ENCODE measurements at places on chromosomes 6 and 20. TPM values are rescaled to one million over a fixed set of nuclear protein-coding genes. Genes with fewer than 3 reads are reported as not detected.
A peak's percentile ranks its signal among the peaks of the same experiment; 100 is the strongest.

- DNase-seq, result peak; percentile 92
Observed at GRCh38 chr6:39887692-39888450, 46.4 kb downstream of the MOCS1 start.

GRCh38 chr6:50922579-50923525, 104.2 kb downstream of the TFAP2B start:
- no peak for DNase-seq

The SAMD5 gene
- 18.6 TPM for total RNA-seq

DNA sequence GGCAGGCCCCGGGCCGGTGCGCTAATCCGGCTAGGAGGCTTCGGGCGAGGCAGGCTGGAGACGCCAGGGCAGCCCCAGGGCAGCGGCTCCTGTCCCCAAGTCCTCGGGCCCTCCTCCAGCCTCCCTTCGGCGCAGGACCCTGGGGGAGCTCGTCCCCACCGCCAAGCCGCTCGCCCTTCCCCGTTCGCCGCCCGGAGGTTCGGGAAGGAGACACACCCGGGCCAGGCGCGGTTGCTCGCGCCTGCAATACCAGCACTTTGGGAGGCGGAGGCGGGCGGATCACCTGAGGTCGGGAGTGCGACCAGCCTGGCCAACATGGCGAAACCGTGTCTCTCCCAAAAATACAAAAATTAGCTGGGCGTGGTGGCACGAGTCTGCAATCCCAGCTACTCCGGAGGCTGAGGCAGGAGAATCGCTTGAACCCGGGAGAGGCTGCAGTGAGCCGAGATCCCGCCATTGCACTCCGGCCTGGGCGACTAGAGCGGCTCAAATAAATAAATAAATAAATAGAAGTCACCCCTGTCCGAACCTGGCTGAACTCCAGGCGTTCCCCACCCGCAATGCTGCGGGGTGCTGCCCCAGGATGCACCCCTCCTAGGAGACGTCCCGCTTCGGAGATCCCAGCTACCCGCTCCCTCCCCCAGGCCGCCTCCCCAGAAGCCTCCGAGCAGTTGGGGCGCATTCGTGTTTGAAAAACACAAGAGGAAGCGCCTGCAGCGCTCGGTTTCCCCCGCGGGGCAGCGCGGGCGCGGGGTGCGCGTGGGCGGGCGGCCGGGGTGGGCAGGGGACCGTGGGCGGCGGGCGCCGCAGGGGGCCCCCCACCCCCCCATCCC, 27.5 kb downstream of the SERPINB9 start:
- DNase-seq, result peak; percentile 83

DNA sequence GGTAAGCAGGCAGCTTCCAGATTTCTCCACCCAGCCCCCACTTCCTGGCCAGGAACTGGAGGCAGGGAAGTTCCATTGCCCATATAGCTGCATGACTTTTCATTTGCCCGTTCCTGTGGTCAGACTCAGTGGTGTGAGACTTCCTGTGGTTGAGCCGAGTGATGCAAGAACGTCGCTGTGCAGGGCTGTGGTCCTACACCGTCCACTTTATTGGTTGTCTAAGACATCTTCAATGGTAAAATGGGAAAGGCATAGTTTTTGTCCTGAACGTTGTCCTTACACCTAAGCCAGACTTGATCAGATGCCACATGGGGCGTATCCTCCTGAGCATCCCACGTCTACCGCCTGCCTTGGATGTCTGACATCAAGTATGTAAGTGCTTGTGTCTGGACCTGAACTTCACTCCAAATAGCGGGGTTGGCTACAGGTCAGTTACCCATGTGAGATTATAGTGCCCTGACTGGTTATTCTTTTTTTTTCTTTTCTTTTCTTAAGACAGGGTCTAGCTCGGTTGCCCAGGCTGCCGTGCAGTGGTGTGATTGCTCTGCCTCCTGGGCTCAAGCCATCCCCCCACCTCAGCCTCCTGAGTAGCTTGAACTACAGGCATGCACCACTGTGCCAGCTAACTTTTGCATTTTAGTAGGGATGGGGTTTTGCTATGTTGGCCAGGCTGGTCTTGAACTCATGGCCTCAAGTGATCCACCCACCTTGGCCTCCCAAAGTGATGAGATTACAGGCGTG, 25.9 kb upstream of the GTSF1L start:
- DNase-seq, result no peak

GRCh38 chr6:17501982-17502704, 98.0 kb upstream of the FAM8A1 start:
- DNase-seq, result no peak

GRCh38 chr6:110310861-110311446, 47.2 kb downstream of the METTL24 start:
- no peak for DNase-seq

DNA sequence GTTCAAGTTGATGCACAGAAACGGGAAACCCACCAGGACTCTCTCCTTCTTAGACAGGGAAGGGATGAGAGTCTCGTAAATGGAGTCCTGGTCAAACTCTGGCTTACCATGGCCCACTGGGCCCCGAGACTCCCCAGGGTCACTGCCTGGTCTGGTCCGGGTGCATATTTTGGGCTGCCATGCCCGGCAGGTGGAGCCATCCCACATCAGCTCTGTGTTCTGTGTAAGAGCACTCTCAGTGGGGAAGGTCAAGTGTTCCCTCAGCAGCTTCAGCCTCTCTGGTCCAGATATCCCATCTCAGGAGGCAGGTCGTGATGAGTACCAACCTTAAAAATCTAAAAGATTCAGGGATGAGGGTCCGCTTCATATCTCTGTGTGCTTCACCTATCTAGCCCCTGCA, 138.8 kb downstream of the EDN3 start:
- no peak for DNase-seq

The TRIM31 gene
- not detected for total RNA-seq

GRCh38 chr20:58986286-58986967, 5.4 kb downstream of the NELFCD start:
- no peak for DNase-seq

DNA sequence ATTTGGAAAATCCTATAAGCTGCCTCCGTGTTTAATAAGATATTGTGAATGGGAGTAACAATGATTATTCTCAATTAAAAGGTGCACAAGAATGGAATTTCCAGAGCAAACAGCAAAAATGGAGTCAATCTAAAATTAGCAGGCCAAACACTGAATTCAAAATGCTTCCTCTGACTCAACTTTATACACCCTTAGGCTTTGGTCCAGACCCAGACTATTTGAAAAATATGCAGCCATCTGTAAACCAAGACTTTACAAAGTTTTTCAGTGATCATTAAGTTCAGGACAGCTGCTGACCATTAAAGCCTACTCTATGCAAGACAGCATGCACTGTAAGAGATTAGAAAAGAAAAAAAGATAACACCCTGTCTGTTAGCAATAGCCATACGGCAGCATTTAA, 39.4 kb upstream of the CCN6 start:
- DNase-seq, result no peak

DNA sequence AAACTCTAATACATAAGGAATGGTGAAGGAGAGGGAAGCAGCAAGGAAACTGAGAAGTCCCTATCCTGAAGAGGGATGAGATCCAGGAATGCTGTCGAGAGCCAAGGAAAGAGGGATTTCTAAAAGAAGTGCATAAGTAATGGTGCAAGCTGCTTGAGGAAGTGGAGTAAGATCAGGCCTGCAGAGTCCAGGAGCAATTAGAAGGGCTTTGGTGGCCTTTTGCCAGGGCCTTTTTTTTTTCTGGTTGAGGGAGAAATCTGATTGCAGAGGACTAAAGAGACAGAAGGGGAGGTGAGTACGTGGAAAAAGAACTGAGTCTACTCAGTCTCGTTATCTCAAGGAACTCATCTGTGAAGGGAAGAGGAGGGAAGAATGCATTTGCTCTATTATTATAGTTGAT, 396.2 kb downstream of the UTRN start:
- no peak for DNase-seq

DNA sequence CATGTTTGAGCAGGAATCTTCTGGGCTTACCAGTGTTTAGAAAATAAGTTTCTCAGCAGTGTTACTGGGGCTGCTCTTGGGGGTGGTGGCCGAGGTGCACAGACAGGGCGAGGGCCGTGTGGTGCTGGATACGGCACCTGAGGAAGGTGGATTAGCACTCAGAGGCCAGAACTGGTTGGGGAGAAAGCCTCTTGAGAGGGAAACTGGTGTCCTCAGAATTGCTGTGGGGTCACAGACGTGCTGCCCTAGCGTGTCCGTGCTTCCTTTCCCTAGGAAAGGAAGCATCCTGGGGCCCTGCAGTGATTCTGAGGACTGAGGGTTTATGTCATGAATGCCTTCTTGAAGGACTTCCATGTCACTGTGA, 32.1 kb upstream of the SLC22A1 start:
- peak; percentile 66 for DNase-seq

GRCh38 chr6:100809346-100809745, 71.8 kb downstream of the ASCC3 start:
- DNase-seq, result no peak

DNA sequence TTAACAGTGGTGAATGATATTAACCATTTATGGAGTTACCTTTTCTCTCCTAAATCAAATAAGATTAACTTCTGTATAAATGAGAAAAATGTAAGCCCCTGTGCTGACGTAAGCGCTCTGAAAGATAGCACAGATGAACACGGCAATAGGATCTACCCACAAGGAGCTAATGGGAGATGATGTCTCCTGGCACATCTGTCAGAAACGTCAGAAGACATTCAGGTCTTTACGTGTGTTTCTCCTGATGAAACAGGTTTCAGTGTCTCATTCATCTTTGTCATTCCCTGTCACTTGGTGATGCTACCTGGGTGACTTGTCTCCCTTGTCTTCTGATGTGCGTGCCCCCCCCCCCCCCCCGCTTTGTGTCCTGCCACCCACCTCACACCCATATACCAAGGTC, 189.7 kb downstream of the DTNBP1 start:
- no peak for DNase-seq

The PRL gene
- total RNA-seq, result not detected

DNA sequence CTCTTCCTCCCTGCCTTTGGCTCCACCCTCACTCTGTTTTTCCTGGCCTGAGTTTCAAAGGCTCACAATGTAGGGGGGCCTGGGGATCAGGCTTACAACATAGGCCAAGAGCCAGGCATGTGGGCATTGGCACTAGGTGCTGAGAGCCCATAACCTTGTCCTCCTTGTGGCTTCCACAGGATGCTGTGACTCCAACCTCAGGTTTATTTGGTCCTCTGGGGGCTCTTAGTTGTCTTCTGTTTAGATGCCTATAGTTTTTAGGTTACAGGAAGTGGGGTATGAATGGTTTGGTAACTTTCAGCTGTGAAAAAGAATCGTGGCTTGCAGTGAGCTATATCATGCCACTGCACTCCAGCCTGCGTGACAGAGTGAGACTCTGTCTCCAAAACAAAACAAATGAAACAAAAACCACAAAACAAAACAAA, 25.6 kb downstream of the MMP24 start:
- no peak for DNase-seq

GRCh38 chr20:22001886-22002285, 296.4 kb downstream of the PAX1 start:
- no peak for DNase-seq

DNA sequence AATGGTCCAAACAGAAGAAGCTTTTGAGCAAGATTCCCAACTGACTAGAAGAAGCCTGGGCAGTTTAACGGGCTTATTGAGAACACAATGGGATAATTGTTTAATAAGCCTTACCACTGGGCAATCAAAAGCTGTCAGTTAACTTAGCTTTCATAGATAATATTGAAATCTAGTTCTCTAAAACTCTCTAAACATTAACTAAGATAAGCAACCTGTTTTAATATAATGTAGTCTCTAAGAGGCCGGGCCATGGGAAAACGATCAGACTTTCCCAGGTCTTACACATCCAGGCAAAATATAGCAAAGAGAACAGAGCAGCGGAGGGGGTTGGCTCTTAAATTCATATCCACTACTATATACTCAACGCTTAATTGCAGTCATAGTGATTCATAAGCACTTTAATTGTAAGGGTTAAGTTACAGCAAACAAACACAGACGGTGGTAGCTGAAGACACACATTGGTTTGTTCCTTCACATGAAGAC, 128.0 kb upstream of the FAM83B start:
- no peak for DNase-seq

The BPIFB4 gene
- not detected for total RNA-seq

DNA sequence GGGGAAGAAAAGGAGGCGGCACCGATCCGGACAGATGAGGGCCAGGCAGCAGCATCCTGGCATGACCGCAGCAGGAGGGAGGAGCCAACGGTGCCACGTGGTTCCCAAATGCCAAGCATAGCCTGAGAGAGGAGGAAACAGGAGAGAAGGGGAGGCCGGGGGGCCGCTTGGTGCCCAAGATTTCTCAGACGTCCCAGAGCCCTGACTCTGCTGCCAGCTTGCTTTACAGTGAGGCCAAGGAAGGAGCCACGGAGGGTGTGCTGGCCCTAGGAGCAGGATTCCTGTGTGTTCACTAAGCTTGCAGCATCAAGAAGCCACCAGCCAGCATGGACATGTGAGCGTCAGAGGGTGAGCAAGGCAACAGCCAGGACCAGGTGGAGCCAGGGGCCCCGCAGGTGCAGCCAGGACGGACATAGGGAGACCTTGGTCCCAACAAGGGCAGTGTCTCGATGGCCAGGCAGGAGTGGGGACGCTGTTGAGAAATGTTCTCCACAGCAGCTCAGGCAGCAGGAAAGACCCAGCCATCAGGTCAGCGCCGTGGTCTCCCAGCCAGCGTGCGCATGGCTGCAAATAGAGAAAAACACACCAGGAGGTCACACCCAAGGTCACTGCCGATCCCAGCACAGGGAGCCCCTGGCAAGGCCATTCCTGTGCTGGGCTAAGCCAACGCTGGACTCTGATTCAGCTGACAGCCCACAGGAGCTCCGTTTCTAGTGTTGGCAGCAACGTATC, 143.7 kb downstream of the DLL1 start:
- no peak for DNase-seq

- DNase-seq, result no peak
Observed at GRCh38 chr6:49332781-49333180, 130.3 kb downstream of the MMUT start.

The EEF1A2 gene
- 0.68 TPM for total RNA-seq

The NR2E1 gene
- total RNA-seq, result not detected

DNA sequence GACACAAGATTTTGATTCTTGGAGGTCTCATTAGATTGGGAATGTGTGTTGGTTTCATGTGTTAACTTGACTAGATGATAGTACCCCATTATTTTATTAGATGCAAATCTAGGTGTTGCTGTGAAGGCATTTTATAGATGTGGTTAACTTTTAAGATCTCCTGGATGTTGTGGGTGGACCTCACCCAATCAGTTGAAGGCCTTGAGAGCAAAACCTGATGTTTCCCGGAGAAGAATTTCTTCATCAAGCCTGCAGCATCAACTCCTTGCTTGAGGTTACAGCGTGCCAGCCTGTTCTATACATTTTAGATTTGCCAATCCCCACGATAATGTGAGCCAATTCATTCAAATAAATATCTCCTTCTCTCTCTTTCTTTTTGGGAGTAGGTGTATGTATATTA, 66.8 kb upstream of the EXOC2 start:
- no peak for DNase-seq

- no peak for DNase-seq
Observed at GRCh38 chr6:132231121-132231884, 170.0 kb downstream of the MOXD1 start.

DNA sequence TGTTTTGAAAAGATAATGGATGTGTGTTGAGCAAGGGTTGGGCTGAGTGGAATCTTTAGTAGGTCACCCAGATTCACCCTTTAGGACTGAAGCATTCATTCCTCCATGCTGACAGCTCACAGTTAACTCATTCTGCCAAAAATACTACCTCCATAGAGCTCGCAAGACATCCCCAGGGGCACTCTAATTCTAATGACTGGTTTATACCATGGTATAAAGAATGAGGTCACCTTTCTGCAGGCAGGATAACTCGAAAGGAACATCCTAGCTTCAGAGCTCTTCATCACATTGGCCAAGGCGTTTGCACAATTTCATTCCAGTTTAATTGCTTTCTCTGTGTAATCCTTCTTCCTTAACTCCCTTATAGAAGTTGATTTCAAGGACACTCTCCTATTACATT, 1257.2 kb upstream of the EYS start:
- no peak for DNase-seq

Measured in osteocyte (in vitro differentiated cells).